Natural killer cell (primary cell): ENCODE measurements at places on chromosomes 7 and 10. TPM values are rescaled to one million over a fixed set of nuclear protein-coding genes. Genes with fewer than 3 reads are reported as not detected.

HDAC9 gene
- total RNA-seq, result 24.1 TPM

NACAD gene
- 0.75 TPM for total RNA-seq

PDE6C gene
- not detected for total RNA-seq

EGR2 gene
- 10.0 TPM for total RNA-seq

DNAJB6 gene
- 340 TPM for total RNA-seq

ATP6V0A4 gene
- total RNA-seq, result not detected

GATA3 gene
- 50.3 TPM for total RNA-seq

CALCR gene
- total RNA-seq, result not detected

MACC1 gene
- 0.09 TPM for total RNA-seq

NXPH1 gene
- not detected for total RNA-seq

SPDYE9 gene
- not detected for total RNA-seq

HOXA7 gene
- not detected for total RNA-seq

OR6V1 gene
- not detected for total RNA-seq

CALY gene
- total RNA-seq, result not detected

FAM25A gene
- not detected for total RNA-seq

CCL26 gene
- total RNA-seq, result not detected

EIF5AL1 gene
- 0.13 TPM for total RNA-seq

SAMD9 gene
- total RNA-seq, result 52.3 TPM

HABP2 gene
- not detected for total RNA-seq

AEBP1 gene
- total RNA-seq, result 9.0 TPM

CRYGN gene
- total RNA-seq, result not detected

MRC1 gene
- total RNA-seq, result 0.05 TPM

IFIT2 gene
- total RNA-seq, result 34.9 TPM

SEPTIN7 gene
- total RNA-seq, result 367 TPM
